ENCODE measurements at places on chromosomes 2 and 18.

DNA sequence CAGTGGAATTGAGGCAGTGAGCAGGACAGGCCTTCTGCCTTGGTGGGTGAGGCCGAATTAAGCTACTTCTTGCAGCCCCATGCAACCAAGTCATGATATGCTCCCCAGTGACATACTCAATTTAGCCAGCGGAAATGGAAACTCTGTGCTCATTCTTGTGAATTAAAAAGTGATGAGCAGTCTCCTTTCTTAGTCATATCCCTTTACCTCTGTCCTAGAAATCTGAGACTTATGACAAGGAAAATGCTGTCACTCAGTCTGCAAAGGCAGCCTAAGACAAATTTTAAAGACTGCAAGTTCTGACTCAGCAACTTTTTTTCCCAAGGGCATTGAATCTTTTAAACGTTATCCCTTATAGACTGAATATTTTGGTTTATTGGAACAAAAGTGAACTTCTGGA is 218.2 kb downstream of the SH3BP4 start:
- H3K36me3 ChIP-seq = no peaks in the 10 kb centered on the region
- DNase-seq = no peak
- no peak overlapping the region for H3K27ac ChIP-seq
- H3K4me3 ChIP-seq = no peak overlapping the region

DNA sequence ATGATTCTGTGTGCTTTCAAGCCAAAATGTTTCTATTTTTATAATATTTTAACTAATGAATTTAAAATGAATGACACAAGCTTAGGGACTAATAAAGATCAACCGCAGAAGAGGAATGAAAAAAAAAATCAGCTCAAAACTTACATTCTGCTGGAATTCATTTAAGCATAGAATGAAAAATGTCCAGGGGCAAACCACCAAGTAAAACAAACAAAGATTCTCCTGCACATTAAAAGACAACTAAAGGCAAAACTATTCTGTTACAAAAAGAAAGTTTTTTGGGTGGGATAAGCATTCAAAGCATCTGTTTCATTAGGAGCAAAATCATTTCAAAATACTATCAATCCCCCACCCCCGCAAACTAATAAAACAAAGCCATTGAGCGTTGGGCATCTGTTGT is 99.3 kb upstream of the SOX11 start:
- no peak overlapping the region for H3K27ac ChIP-seq
- DNase-seq = no peak
- no peaks in the 10 kb centered on the region for H3K4me1 ChIP-seq
- no peak overlapping the region for H3K4me3 ChIP-seq

DNA sequence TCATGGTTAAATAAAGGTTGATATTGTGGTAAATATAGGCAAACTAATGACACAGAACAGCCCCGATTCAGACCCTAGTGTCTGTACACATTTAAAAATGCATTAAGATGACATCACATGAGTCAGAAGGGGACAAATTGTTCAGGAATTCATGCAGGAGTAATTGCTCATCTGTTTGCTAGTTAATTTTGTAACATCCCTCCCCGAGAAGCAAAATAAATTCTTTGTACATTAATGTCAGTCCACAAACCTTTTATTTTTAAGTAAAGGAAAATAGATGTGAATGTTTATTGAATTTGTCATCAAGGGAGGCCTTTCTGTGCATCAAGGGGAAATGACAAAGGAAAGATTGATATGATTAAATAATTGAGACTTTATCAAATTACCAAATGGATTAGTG is 69.9 kb downstream of the SH3BP4 start:
- H3K27me3 ChIP-seq = no peaks in the 10 kb centered on the region
- no peak overlapping the region for H3K4me3 ChIP-seq
- no peak overlapping the region for H3K27ac ChIP-seq
- H3K36me3 ChIP-seq = no peaks in the 10 kb centered on the region
- H3K4me1 ChIP-seq = peaks cover 4% of the 10 kb centered on the region
- no peak for DNase-seq

DNA sequence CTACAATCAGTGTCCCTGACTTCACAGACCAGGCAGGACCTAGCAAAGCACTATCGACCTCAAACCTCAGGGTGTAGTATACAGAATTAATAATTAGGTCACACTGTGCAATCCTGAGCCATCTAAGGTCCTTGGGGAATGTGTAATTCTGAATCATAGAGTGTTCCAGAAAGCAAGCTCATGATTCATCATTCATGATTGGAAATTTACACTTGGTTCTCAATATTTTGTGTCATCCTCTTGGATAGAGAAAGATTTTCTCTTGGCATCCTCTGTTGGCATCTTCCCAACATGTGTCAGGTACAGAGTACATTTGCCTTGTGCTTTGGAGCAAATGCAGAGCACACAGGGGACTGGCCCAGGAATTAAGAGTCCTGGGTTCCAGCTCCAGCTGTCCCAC is 245.0 kb upstream of the NT5C1B start:
- no peaks in the 10 kb centered on the region for H3K4me1 ChIP-seq
- H3K27ac ChIP-seq = no peak overlapping the region
- no peaks in the 10 kb centered on the region for H3K27me3 ChIP-seq
- no peaks in the 10 kb centered on the region for H3K36me3 ChIP-seq

DNA sequence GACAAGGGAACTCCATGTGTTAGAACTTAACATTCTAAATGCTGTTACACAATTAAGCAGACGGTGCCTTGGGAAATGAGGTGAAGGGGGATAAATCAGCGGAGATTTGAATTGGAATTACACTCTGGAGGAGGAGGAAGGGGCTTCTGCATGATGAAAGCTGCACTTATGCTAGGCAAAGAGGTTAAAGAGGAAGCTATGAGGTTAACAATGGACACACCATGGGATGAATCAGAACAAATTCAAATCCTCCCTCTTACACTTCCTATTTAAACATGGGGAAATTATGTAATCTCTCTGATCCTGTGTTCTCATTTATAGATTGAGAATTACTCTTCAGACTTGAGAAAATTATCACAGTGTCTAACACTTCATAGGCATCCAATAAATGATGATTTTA is 121.5 kb upstream of the SIX2 start:
- no peaks in the 10 kb centered on the region for H3K27me3 ChIP-seq
- no peaks in the 10 kb centered on the region for H3K4me1 ChIP-seq
- no peak overlapping the region for H3K27ac ChIP-seq
- H3K36me3 ChIP-seq = no peaks in the 10 kb centered on the region
- no peak for DNase-seq
- no peak overlapping the region for H3K4me3 ChIP-seq

DNA sequence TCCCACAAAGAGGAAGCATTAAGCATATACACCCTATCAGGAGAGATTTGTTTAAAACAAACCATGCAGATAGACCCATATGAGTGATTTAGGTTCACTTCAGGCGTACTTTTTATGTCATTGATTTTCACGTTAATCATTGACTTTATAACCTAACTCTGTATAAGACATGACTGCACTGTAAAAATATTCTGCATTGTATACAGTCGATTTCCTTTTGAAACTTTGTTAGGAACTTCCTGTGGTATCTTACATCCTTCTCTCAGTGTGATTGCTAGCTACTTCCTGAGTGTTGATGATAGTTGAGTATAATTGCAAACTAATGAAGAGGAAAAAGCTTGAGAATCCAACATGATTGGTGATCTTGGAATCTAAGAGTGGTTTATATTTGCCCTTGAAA is 69.4 kb downstream of the XIRP2 start:
- no peaks in the 10 kb centered on the region for H3K4me1 ChIP-seq
- H3K27ac ChIP-seq = no peak overlapping the region

- no peaks in the 10 kb centered on the region for H3K36me3 ChIP-seq
- no peak for DNase-seq
- H3K27me3 ChIP-seq = no peaks in the 10 kb centered on the region
Observed at GRCh38 chr2:144325086-144325485, 194.8 kb downstream of the ZEB2 start.

- no peaks in the 10 kb centered on the region for H3K27me3 ChIP-seq
- DNase-seq = no peak
- no peaks in the 10 kb centered on the region for H3K36me3 ChIP-seq
- no peak overlapping the region for H3K4me3 ChIP-seq
- no peak overlapping the region for H3K27ac ChIP-seq
Observed at GRCh38 chr2:137800386-137800785, 163.9 kb upstream of the HNMT start.

DNA sequence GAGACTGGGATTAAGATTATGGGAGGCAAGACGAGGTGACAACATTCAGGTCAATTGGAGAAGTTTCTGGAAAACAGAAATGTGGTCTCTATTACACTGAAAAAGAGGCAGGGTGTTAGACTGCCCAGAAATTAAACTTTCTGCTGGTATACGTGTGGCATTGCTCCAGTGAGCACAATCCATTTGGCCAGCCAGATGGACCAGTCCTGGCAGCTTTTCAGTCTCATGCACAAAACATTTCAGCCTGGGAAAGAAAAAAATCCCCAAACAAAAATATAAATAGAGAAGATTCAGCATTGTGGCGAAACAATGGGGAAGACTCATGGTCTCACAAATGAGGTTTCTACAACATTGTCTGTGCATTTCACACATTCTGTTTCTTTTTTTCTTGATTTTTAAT is 113.9 kb downstream of the HNMT start:
- DNase-seq = no peak
- no peak overlapping the region for H3K4me3 ChIP-seq
- H3K4me1 ChIP-seq = no peaks in the 10 kb centered on the region
- no peaks in the 10 kb centered on the region for H3K27me3 ChIP-seq
- no peaks in the 10 kb centered on the region for H3K36me3 ChIP-seq
- no peak overlapping the region for H3K27ac ChIP-seq

GRCh38 chr2:60053791-60054190 is 499.7 kb downstream of the BCL11A start:
- no peak overlapping the region for H3K4me3 ChIP-seq
- no peaks in the 10 kb centered on the region for H3K27me3 ChIP-seq
- H3K36me3 ChIP-seq = no peaks in the 10 kb centered on the region

DNA sequence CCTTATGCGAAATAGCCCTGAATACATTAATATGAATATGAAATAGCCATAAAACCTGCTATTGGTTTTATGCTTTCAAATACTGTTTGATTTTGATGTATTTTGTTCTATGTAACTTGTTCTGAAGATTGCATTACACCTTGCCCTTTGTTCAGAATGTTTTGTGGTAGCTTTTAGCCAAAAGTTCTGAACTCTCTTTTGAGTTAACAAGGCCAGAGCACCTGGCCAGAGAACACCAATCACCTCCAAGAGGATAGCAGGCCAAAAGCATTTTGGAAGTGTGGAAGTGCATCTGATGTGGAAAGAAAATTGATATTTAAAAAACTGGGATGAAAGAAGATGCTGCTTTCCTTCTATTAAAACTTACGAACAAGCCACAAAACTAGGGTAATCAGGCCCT is 86.6 kb upstream of the PGAP1 start:
- no peak overlapping the region for H3K27ac ChIP-seq
- DNase-seq = no peak
- no peaks in the 10 kb centered on the region for H3K4me1 ChIP-seq
- no peak overlapping the region for H3K4me3 ChIP-seq
- H3K36me3 ChIP-seq = no peaks in the 10 kb centered on the region

GRCh38 chr2:214607051-214607450 is 196.2 kb downstream of the VWC2L start:
- H3K4me1 ChIP-seq = no peaks in the 10 kb centered on the region
- no peak overlapping the region for H3K27ac ChIP-seq
- no peaks in the 10 kb centered on the region for H3K36me3 ChIP-seq

DNA sequence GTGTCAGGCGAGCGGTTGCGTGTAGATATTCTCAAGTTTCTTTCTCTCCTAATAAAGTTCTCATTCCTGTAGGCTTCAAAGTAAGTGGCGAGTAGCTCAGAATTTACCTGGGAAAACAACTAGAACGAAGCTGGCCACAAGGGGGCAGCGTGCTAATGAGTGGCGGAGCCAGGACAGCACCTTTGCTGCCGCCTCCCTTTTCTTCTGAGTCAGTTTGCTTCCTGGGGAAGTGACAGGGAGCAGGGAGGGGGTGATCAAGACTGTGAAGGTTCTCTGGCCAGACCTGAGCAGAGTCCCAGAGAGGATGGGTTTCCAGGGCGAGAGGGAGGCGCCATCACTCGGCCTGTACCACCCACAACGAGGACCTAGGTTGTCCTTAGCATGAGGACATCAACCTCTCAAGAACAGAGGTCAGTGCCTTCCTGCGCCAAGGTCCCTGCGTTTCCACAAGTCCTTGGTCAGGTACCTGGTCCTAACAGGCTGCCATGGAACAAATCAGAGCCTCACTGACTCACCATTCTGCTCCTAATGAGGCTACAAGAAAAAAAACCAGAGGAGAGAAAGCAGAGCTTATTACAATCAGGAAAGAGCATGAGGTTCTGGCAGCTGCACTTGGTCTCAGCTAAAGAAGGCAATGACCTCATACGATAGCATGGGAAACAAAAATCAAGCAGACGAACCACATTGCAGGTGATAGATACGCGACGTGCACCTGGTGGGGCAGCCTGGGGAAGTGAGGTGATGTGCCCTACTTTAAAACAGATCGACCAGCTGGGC is 98.7 kb downstream of the PLB1 start:
- peak overlapping the region; percentile 50 for H3K27ac ChIP-seq
- DNase-seq = peak; percentile 96

- H3K27me3 ChIP-seq = peaks cover 23% of the 10 kb centered on the region
- no peaks in the 10 kb centered on the region for H3K36me3 ChIP-seq
- no peaks in the 10 kb centered on the region for H3K4me1 ChIP-seq
- H3K4me3 ChIP-seq = no peak overlapping the region
- no peak for DNase-seq
- H3K27ac ChIP-seq = no peak overlapping the region
Observed at GRCh38 chr2:127665267-127665893, 9.9 kb downstream of the LIMS2 start.

DNA sequence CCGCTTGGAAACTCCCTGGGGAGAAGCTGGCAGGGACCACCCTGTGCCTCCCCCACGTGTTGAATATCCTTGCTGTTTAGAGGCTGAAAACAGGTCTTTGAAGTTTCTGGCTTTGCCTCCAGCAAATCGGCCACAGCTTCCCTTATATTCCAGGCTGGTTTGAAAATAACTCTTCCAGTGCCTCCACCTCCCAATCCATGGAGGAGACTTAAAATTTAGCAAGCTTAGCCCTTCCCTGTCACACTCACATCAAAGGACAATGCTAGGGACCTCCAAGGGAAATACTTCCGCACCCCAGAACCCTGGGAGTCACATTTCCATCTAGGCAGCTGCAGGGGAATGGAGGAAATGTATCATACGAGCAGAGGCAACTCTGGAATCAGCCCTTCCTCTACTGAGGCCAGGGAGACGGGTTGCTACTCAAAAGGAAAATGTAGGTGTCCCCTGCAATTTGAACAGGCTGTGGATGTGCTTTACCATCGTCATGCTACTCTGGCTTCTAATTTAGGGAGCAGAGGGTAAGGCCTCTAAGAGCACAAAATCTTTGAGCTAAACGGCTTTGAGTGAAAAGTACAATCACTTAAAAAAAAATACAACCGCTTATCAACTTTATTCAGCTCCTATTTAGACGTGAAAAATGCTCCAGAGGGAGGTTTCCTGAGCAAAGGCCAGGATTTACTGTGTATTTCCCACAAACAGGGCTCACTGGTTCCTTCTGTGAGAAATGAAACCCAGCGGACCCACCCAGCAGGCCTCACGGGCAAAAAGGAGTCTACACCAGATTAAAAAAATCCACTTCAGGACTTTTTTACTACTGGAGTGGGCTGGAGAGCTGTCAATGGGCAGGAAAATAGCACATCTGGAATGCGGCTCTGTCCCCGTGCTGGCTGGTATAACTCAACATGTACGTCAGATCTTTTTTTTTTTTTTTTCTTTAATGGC is 49.4 kb upstream of the PKDCC start:
- DNase-seq = no peak
- no peaks in the 10 kb centered on the region for H3K36me3 ChIP-seq
- H3K4me1 ChIP-seq = no peaks in the 10 kb centered on the region
- H3K4me3 ChIP-seq = no peak overlapping the region
- H3K27ac ChIP-seq = no peak overlapping the region
- no peaks in the 10 kb centered on the region for H3K27me3 ChIP-seq
